Left ventricle myocardium superior (tissue), 1 donor: ENCODE measurements at places on chromosomes 12 and 14. TPM values are rescaled to one million over a fixed set of nuclear protein-coding genes. Genes with fewer than 3 reads are reported as not detected.

DNA sequence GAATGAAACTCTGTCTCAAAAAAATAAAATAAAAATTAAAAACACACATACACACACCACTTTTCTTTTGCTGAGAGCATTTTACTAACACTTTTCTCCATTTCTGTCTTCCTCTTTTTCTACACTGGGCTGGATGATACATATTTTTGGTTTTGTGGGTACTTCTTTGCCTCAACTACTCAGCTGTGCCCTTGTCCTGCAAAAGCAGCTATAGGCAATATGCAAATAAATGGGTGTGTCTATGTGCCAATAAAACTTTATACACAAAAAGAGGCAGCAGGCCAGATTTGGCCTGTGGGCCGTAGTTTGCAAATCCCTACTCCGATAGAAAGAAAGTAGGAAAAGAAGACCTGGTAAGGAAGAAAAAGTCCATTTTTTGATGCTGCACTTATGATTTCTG lies 6.5 kb downstream of the CLMN start:
- no peak for DNase-seq

Gene NPC2
- 105 TPM for total RNA-seq

DNA sequence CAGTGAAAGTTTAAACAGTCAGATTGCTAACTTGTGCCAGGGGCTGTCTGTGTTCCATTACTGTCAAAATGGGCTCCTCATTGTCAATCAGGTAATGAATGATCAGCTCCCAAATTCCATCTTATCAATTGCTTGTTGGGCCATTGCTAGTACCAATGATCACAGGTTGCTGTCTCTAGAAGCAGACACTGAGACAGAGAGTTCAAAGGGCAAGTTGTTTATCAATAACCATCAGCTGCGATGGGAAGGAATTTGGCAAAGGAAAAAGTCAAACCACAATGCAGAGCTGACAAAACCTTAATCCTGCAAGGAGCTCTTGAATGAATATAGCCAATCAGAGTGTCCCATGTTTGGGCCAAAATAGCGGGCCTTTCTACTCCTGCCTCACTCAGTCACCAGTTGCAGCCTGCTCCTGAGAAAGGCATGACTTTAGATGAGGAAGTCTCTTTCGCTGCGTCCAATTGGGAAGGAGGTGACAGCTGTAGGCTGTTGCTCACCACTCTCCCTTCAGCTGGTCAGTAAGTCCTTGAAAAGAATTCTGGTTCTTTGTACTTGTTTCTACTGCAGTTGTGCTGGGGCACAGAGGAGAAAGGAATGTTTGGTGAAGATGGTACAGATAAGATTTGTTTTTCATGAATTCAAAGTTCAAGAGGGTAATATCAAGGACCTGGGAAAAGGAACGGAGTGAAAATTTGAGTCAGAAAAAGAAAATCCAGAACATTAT lies 179.2 kb upstream of the PDE3A start:
- no peak for DNase-seq

- no peak for DNase-seq
Observed at GRCh38 chr12:120228041-120228290, 27.1 kb upstream of the RPLP0 start.
